ENCODE measurements at places on chromosomes 7 and 10.

DNA sequence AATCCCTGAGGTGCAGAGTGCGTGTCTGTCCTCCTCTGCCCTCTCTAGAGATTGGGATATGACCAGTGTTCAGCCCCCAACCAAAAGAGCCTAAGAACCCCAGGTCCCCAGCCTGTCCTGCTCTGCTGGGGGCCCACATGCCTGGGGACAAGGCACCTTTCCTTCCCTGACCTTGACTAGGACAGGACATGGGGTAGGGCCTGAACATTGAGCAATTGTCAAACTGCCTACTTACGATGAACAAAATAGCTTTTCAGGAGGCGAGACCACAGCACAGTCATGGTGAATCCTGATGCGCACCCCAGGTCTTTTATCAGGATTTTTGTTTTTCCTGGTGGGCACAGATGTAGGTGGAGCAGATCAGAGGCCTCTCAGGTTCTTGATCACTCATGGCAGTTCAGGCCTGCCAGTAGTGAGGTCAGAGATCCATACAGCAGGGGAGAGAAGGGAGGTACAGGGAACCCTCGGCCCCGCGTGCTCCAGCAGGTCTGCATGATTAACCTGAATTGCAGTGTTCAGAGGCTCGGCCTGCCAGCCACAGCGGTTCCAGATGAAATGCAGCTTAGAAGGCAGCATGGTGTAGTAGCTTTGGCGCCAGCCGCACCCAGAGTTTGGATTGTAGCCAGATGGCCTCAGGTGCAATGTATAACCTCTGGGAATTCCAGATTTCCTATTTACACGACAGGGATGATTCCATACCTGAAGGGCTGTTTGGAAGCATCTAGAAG, 191.3 kb downstream of the CUX1 start:
- DNase-seq, result no peak

DNA sequence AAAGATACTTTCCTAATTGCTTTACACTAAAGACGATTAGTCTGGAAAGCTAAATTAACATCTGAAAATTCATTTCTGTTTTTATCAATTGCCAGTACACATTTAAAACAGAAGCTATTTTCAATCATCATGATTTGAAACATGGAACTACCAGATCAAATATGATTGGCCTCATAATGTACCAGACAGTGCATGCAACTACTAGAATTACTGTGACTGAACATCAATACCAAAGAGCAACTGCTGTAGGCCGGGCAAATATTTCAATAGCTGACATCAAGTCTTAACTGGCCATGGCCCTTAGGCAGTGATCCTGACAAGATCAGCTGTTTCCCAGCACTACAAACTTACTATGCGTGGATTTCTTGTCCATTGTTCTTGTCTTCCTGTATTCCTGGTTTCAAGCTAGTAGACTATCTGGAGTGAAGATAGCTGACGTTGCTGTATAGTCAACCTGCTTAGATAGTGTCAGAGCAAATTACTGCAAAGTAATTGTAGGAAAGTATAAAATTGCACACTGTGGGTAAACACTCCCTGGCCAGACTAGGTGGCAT, 21.7 kb upstream of the WNT16 start:
- no peak for DNase-seq

DNA sequence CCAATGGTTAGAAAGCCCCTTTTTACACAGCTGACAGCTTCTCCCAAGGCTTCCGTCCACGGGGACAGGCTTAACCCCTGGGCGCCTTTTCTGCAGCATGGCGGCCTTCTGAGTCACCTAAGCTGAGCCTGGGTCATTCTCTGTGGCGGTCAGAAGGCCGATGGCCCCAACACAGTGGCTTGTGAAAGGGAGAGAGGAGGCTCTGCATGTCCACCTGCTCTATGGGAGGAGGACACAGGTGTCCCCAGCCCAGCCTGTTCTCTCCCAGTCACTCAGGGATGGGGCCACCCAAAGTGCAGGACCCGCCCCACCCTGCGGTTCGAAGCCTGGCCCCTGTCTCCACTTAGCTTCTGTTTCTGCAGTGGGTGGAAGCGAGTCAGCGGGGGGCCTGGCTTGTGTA, 20.4 kb upstream of the TTYH3 start:
- DNase-seq, result no peak

DNA sequence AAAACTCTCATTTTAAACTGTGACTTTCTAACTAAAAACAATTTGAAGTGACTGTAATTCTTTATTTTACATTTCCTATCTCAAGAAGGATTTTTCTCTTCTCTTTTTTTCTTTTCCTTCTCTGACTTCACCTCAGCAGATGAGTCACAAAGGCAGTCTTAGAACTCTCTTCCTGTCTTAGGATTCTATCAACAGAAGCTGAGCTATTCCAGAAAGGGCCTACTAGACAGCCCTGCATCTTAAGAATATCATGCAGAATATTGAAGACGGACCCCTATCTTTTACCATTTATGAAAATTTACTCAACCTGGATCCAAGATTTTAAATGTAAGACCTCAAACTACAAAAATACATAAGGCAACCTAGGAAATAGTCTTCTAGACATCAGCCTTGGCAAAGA, 365.7 kb upstream of the SEMA3C start:
- DNase-seq, result no peak

- no peak for DNase-seq
These were observed 49.8 kb downstream of the EBF3 start for GRCh38 chr10:129914153-129914855.

DNA sequence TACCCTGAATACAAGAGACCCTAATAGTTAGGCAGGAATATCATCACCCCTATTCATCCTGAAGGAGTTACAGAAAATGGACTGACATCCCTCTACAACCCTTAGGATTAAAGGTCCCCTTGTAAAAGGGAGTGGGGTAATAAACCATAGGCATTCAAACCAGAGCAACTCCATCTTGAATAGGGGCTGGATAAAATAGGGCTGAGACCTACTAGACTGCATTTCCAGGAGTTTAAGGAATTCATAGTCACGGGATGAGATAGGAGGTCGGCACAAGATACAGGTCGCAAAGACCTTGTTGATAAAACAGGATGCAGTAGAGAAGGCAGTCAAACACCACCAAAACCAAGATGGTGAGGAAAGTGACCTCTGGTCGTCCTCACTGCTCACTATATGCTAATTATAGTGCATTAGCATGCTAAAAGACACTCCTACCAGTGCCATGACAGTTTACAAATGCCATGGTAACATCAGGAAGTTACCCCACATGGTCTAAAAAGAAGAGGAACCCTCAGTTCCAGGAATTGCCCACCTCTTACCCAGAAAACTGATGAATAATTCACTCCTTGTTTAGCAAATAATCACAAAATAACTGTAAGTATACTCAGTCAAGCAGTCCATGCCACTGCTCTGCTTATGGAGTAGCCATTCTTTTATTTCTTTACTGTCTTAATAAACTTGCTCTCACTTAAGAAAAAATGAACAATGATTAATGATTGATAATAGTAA, 37.2 kb downstream of the CUBN start:
- no peak for DNase-seq

DNA sequence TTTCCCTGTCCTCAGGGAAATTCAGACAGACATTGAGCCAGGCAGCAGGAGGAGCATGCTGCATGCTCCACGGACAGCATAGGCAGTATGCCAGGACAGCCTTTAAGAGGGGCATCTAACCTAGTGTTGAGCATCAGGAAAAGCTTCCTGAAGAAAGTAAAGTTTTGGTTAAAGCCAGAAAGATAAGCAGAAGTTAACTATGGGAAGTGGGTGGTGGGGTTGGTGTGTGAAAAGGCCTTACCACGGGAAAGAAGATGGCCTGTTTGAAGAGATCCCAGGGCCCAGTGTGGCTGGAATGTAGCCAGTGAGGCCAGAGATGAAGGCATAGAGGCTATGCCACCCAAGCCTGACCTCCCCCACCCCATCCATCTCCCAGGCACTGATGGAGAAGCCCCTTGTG, 102.4 kb upstream of the PLXNA4 start:
- DNase-seq, result no peak

- DNase-seq, result no peak
These were observed 150.4 kb upstream of the LANCL2 start for GRCh38 chr7:55214707-55215106.

GRCh38 chr7:99876491-99876890, 342 bp downstream of the OR2AE1 start:
- DNase-seq, result no peak

- no peak for DNase-seq
These were observed 3.1 kb upstream of the ABCA13 start for GRCh38 chr7:48168159-48168558.

DNA sequence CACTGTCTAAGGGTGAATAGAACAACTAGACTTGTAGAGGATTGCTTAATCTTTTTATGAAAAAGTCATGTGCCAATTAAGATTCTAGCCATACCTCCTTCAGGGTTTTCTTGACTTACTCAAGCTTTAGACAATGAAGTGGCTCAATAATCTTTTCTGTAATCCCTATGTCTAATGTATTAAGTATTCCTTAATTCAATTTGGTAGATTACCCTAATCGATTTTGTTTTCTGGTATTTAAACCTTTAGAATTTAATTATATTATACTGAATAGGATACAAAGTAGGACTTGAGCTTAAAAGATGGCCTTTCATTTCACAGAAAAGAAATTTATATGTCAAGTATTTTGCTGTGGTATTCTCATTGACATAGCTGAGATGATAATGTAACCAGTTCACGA, 597.9 kb upstream of the C7orf33 start:
- no peak for DNase-seq

DNA sequence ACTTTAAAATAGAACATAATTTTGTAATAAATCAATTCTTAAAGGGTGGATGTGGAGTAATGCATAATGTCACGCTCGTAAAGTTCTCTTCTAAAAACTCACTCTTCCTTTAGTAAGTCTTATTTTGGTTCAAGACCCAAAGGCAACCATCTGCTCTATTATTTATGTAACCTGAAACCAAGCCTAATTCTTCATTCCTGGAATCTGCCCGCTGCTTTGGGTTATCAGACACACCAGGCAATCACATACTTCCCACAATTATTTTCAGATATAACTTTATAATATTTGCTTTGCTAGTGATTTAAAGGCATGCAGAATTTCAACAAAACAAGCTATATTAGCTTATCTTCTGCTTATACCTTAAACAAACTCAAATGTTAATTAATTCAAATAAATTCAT, 39.0 kb downstream of the RAB11FIP2 start:
- no peak for DNase-seq

DNA sequence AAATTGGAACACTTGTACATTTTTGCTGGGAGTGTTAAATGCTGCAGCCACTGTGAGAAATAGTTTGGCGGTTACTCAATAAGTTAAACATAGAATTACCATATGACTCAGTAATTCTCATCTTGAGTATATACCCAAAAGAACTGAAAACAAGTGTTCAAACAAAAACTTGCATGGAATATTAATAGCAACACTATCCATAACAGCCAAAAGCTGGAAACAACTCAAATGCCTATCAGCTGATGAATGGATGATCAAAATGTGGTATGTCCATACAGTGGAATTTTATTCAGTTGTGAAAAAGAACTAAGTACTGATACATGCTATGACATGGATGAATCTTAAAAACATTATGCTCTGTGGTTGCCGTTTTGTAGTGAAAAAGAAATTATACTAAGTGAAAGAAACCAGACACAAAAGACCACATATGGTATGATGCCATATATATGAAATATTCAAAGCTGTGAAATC, 63.0 kb upstream of the SP4 start:
- no peak for DNase-seq

GRCh38 chr10:129589546-129589945, 122.5 kb downstream of the MGMT start:
- no peak for DNase-seq

DNA sequence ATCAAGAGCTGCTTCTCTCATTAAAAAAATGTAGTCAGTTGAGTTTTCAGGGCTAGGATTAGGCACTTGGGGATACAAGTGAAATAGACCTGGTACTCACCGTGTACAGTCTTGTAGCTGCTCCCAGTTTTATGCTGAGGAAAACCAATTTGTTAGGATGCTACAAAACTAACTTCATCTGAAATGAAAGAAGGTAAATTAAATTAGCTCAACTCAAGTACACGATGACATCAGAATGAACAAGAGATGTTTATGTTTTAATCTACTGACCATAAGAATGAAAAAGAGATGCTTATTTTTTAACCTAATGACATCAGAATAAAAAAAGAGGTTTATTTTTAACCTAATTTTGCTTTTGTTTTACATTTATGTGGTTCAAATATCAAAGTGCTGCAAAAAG, 73.7 kb downstream of the AP3M1 start:
- DNase-seq, result no peak

Measured in stimulated activated CD4-positive, alpha-beta T cell treated with anti-CD3 and anti-CD28 coated beads, Interleukin-1b, Interleukin-23, amount 100 ng/mL, for 24 hours (primary cell).